Suprapubic skin (tissue), 4 donors: ENCODE measurements at places on chromosomes 6 and 20. TPM values are rescaled to one million over a fixed set of nuclear protein-coding genes. Genes with fewer than 3 reads are reported as not detected.

DNA sequence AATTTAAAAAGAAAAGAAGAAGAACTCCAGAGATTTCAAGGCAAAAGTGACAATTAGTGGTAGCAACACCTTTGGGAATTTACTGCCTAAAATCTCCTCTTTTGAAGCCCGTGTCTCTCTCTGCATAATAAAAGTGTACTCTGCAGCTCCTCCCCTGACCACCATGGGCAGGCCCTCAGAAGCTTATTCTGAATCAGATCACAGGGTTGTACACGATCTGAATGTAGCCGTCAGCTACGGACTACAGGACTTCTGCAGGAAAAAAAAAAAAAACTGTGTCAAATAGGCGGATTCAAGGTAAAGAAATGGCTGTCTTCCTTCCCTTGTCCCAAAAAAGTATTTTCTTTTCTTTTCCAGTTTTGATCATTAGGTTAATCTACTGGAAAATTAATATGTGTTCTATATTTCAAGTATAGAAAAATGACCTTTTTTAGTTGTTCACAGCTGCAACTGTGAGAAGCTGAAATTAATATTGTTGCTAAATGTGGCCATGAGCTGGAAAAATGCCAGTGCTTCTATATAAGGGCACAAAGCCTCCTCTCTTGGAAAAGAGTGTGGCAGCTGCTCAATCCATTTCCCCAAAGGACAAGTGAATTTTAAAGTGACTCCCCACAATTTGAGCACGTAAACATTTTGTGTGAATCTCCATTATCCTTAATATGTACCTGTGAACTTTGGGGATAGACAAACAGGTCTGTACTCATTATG, 397.4 kb downstream of the C6orf118 start:
- no peak for DNase-seq

SNX3 gene
- 97.4 TPM for total RNA-seq

GRCh38 chr20:20273286-20273685, 94.6 kb upstream of the INSM1 start:
- no peak for DNase-seq

GRCh38 chr6:139764498-139764986, 390.1 kb upstream of the CITED2 start:
- no peak for DNase-seq

DNA sequence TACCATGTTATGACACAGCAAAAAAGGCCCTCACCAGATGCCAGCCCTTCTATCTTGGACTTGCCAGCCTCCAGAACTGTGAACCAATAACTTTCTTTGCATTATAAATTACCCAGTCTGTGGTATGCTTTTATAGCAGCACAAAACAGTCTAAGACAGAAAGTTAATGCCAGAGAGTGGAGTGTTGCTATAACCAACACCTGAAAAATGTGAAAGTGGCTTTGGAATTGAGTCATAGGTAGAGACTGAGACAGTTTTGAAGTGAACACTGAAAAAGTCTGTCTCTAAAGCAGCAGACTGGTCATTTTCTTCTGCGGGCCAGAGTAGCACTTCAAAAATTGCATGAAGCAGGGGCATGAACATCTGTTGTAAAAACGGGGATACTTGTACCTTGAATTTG, 28.0 kb upstream of the ASIP start:
- no peak for DNase-seq

SEC23B gene
- 53.2 TPM for total RNA-seq

SAMD3 gene
- not detected for total RNA-seq

GRCh38 chr6:112272799-112273198, 18.4 kb upstream of the LAMA4 start:
- no peak for DNase-seq

- no peak for DNase-seq
Observed at GRCh38 chr6:139650941-139651340, 276.5 kb upstream of the CITED2 start.

RBPJL gene
- not detected for total RNA-seq

DNA sequence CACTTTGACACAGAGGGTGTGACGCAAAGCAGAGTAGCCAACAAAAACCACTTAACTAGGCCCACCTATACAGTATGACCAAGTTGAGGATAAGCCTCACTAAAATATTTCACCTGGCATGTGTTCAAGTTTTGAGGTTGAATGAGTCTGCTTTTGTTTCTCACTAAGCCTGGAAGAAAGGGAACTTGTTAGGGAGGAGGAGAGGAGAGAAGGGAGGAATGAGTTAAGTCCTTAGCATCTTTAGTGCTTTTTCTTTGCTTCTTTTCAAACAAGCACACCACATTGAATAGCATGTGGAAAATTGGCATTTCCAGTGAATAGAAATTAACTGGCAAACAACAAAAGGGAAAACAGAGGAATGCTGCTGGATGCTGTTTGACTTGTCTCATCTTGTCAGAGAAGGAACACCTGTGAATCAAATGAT, 461.9 kb downstream of the GJA1 start:
- DNase-seq = no peak

DNA sequence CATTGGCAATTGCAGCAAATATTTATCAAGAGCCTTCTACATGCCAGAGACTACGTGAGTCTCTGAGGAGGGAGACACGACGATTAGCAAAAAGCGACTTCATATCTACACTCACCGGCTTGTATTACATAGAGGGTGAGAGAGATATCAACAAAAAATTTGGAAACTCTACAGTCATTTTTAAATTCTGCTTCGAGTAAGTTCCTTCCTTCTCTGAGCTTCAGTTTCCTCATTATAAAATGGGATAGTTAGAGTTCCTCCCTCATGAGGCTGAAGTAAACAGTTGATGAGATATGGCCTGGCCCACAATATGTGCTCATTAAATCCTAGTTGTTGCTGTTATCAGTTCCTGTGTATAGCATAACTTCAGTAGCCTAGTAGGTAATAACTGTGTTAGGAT, 64.1 kb upstream of the SIRPA start:
- DNase-seq = no peak

ADGRF1 gene
- 0.42 TPM for total RNA-seq
